CD8-positive, alpha-beta T cell (primary cell): ENCODE measurements at places on chromosomes 2 and 18.

- no peak for DNase-seq
Observed at GRCh38 chr2:130371723-130372054, 15.8 kb downstream of the PTPN18 start.

DNA sequence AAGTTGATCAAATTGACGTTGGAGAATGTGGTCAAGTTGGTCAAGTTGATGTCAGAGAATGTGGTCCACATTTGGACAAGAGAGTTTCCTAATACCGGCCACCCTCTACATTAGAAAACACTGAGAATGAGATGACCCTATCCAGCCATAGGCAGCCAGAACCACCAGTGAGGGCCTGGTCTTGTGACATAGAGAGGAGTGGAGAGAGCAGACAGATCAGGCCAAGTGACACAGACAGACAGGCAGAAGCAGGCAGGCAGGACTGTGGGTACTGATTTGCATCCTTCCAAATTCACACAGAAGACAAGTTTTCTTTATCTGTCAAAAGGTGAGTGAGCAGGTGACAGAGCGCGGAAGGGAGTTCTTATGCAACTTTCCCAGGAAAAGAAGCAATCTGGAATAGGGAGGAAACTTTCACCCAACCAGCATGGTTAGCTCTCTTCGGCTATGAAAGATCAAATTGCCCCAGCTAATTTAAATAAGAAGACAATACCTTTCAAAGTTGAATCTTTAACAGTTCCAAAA, 109.1 kb upstream of the PID1 start:
- no peak for DNase-seq

- no peak for DNase-seq
Observed at GRCh38 chr2:65716698-65717097, 284.3 kb upstream of the SPRED2 start.

DNA sequence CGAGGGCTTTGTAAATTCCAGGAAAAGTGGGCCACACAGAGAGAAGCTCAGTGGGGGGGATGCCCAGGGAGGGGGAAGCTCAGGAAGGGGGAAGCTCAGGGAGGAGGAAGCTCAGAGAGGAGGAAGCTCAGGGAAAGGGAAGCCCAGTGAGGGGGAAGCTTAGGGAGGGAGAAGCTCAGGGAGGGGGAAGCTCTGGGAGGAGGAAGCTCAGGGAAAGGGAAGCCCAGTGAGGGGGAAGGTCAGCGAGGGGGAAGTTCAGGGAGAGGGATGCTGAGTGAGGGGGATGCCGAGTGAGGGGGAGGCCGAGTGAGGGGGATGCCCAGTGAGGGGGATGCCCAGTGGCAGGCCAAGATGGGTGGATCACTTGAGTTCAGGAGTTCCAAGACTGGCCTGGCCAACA, 821 bp upstream of the CHRNG start:
- DNase-seq, result no peak

DNA sequence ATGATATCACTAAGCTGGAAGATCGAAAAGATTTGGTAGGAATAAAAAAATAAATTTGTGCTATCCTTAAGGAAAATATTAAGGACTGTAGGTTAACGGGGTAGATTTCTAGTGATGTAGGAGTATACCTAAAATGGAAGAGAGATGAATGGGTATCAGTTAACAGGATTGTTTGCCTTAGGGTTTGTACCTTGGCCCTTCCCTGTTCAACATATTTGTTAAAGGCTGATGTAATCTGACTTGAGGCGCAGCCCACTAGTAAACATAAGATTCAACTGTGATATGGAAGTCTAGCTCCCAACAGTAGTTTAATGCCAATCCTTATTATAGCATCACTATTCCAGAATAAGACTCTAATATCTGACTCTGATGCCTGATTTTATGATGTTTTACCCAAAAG, 685.2 kb downstream of the DCC start:
- DNase-seq, result no peak
